ENCODE measurements at places on chromosomes 6 and 20.

GRCh38 chr6:7106215-7106751, 1.5 kb upstream of the RREB1 start:
- no peak for DNase-seq

GRCh38 chr6:165568326-165568725, 94.7 kb downstream of the PDE10A start:
- DNase-seq = no peak

- no peak for DNase-seq
Measured at GRCh38 chr6:56514395-56514794, 128.3 kb downstream of the DST start.

- no peak for DNase-seq
Measured at GRCh38 chr6:143356101-143356880, 94.2 kb downstream of the ADAT2 start.

DNA sequence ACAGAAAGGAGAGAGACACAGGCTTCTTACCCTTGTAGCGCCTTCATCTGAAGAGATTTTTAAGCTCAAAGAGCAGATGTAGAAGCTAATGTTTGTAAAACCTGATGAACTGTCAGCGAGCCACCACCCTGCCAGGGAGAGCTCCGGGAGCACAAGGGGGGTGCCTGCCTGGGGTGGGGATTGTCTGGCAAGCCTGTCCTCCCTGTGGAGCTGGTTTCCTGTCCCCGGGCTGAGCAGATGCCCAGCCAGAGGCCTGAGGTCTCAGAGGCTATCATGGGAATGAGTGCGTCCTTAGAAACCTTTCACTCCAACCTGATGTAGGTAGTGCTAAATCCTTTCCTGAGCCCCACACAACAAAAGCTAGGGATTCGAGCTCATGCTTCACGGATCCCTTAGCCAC, 41.9 kb upstream of the NR2E1 start:
- DNase-seq = no peak

- no peak for DNase-seq
Measured at GRCh38 chr6:24072038-24072746, 53.8 kb upstream of the NRSN1 start.

- DNase-seq = no peak
Measured at GRCh38 chr20:58630063-58630462, 21.0 kb upstream of the STX16 start.

DNA sequence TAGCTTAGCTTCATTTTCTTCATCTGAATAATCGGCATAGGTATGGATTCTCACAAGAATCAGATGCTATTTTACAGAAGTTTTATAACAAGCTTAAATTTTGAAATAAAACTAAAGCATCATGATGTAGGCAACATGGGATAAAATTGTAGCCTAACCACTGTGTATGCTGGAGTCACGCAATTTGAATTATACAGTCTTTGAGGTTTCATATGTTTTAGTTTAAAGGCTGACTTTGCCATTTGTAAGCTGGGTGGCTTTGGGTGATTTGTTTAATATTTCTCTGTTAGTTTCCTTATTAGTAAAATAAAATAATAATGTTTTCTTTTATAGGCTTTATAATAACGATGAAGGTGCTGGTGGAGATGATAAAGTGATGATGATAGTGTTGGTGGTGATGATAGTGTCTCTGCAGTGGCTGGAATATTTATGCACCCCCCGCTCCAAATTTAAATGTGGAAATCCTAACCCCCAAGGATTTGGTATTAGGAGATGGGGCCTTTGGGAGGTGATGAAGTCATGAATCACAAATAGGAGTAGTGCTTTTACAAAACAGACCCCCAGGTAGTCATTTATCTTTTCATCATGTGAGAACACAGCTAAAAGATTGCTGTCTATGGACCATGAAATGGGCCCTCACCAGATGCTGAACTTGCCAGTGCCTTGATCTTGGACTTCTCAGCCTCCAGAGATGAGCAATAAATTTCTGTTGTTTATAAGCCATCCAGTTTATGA, 42.0 kb downstream of the DOK5 start:
- no peak for DNase-seq

DNA sequence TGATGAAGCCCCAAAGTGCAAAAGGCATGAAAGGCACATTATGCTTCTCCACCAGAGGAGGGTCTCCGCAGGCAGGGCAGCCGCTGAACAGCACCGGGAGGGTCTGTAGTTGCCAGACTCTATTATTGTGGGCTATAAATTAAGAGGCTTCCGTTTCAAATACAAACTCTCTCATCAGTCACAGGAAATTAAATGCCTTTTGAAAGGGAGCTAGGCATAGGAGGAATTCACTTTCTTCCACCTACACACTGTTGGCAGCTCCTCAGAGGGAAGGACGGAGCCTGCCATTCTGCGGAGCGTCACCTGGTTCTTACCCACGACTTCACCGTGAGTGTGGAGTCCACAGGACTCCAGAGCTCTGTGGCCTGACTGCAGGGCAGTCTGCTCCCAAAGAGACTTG, 140.8 kb upstream of the AGPAT4 start:
- DNase-seq = no peak

GRCh38 chr20:19045371-19045770, 167.1 kb upstream of the SLC24A3 start:
- DNase-seq = no peak

GRCh38 chr6:154218301-154218700, 138.3 kb downstream of the IPCEF1 start:
- no peak for DNase-seq
